ENCODE measurements at places on chromosomes 6 and 20.

- peak; percentile 86 for DNase-seq
These were observed 26.5 kb upstream of the RNF24 start for GRCh38 chr20:4041748-4042411.

- no peak for DNase-seq
These were observed 259.9 kb upstream of the MARCKS start for GRCh38 chr6:113597231-113597583.

GRCh38 chr6:107066697-107067659 lies 39.0 kb downstream of the MTRES1 start:
- DNase-seq: peak; percentile 29

DNA sequence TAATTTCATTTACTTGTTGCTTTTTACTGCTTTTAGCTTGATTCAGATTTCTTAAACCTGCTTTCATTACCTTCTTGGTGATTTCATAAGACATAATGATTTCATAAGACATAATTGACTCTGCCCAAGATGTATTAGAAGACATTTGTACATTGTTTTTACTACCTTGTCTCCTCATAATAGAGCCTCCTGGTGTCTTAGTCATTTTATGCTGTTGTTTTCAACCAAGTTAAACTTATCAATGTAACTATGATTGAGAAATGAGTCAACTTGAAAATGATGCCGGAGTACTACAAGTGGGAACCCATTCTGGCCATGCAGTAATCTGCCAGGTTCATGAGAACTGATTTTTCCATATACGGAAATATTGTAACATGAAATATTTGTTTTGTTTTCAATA lies 573.6 kb downstream of the MMUT start:
- DNase-seq: no peak

DNA sequence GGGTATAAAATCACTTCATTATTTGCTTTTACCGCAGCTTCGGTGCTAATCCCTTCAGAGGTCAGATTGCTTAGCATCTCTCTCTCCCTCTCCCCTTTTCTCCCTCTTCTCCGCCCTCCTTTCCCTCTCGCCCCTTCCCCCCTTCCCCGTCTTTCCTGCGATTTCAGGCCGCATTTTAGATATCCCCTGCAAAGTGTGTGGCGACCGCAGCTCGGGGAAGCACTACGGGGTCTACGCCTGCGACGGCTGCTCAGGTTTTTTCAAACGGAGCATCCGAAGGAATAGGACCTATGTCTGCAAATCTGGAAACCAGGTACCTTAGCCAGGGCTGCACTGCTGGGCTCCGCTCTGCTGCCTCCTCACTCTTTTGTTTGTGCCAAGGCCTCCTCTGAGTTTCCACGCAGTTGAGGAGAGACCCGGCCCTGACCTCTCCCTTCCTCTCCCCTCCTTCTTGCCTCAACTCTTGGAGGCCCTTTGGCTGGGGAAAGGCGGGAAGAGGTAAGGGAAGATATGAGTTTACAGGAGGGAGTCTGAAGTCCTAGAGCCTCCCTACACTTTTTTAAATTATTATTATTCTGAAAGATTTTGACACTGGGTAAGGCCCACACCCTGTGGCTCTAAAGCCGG lies 5.6 kb downstream of the NR2E1 start:
- no peak for DNase-seq

- DNase-seq: no peak
These were observed 11.3 kb upstream of the ZNF335 start for GRCh38 chr20:45983279-45983743.

GRCh38 chr6:2560917-2561698 lies 189.6 kb downstream of the MYLK4 start:
- no peak for DNase-seq

DNA sequence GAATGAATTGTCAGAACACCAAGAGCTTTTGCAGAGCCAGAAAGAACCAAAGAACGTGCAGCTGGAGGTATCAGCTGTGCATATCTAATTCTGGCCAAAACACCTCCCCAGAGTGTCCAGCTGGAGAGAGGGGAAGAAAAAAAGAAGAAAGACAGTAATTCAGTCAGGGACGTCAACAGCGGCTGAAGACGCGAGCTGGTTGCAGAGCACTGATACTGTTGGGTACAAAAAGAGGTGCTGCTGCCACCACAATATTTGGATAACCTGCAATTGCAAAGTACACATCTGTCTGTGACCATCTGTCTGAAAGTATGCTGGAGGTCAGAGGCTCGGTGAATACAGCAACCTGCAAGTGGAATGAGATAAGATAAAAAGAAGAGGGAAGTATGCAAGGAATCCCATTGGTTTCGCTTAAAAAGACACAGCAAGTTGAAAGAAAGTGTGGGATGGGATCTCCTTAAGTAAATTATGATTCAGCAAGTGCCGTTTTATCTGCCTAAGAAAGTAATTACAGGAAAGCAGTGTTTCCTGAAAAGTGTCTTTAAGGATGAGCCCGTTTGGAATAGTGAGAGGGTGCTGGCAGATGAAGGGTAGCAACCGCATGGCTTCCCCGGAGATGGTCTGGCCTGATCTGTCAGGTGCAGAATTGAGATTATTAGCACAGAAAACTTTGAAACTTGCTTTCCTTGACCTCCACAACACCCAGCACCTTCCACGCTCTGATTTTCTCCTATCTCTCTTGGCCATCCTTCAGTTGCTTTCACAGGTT lies 189.9 kb upstream of the PRDM1 start:
- DNase-seq: no peak

- no peak for DNase-seq
These were observed 131.6 kb upstream of the TAB2 start for GRCh38 chr6:149185799-149186357.

- no peak for DNase-seq
These were observed 522 bp upstream of the EPB41L1 start for GRCh38 chr20:36153736-36154699.

DNA sequence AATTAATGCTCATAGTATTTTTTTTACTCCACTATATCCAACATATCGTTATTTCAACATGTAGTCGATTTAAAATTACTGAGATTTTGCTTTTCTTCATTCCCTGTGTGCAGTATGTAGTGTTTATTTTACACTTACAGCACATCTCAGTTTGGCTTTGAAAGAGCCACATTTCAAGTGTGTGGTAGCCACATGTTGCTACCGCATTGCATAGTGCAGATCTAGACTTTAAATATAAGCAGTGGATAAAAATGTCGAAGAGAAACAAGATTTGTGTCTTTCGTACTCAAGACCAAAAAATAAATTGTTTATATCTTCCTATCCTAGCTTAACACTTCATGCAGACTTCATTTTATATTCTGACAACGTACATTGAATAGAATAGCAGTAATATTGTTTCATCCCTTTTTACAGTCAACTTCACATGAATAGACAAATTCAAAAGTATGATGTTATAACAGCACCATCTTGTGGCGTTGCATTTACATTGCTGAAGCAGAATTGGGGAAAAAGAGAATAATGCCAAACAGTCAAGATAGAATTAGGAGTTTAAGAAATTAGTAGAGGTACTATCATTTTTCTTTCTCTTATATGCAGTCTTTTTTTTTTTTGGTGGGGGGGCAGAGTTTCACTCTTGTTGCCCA lies 29.9 kb downstream of the FBXO5 start:
- DNase-seq: peak; percentile 14

DNA sequence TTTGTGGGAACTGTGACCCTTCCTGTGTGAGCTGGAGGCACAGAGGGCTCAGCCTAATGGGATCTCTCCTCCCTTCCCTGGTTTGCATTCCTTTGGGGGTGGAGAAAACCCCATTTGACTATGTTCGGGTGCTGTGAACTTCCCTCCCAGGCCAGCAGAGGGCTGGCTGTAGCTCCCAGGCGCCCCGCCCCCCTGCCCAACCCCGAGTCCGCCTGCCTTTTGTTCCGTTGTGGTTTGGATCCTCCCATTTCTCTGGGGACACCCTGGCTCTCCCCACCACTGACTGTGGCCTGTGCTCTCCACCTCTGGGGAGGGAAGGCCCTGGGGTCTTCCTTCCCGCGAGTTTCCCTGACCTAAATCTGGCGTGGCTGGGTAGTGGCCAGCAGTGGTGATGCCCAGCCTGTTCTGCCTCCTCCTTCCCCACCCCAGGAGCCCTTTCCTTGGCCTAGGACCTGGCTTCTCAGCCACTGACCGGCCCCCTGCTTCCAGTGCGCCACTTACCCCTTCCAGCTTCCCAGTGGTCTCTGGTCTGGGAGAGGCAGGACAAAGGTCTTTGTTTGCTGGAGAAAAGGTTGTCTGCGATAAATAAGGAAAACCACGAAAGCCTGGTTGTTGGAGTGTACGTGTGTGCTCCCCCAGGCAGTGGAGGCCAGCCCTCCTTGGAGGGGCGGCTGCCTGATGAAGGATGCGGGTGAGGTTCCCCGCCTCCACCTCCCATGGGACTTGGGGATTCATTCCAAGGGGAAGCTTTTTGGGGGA lies 4.9 kb downstream of the VEGFA start:
- DNase-seq: peak; percentile 33

DNA sequence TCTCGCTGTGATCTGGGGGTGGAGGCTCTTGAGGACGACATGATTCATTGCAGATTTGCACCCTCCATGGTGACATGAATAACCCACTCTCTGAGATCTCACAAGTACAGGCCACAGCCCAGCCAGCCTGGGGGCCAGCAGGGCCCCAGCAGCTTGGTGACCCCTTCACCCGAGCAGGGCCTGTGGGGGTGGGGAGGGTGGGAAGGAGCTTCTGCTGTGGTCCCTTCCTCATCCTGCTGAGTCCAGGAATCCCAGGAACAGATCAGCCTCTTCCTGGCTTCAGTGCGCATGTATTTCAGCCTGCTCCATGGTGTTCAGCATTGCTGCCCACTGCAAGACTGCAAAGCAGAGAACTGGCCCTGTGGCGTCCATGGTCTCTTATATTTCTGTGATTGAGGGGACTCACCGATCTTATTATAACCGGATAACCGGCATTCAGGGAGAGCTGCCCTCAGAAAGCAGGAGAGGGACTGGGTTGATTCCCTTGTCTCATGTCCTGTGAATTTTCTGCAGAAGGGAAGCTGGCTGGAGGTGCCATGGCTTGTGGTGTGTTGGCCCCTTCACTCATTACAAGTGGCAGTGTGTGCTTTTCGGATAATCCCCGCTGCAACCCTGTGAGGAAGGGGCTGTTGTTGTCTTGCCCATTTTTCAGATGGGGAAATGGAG lies 118.8 kb upstream of the FRMD1 start:
- no peak for DNase-seq

DNA sequence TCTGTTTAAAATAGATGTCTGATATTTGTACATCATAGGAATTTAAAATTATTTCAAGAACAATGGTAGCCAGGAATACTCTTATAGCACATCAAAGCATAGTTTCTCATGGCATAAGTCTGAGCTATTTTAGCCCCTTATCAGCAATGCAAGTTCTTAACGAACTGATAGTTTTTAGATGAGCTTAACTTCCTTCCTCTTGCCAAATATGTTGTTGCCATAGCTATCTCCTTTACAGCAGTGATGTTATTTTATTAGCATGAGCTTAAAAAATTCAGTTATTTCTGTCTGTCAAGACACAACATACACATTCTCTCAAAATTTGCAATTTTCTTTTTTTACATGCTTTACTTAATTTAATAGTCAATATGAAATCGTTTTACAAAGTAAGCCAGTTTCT lies 867.2 kb downstream of the PHF3 start:
- DNase-seq: no peak

DNA sequence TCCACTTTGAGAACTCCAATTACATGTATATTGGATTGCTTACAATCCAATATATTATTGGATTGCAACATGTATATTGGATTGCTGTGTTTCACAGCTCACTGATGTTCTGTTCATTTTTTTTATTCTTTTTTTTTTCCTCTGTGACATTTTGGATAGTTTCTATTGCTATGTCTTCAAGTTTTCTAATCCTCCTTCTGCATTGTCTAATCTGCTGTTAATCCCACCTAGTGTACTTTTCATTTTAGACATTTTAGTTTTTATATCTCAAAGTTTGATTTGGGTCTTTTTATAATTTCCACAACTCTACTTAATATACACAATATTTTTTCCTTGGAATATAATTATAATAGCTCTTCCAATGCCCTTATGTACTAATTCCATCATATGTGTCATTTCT lies 34.5 kb downstream of the CNBD2 start:
- no peak for DNase-seq

DNA sequence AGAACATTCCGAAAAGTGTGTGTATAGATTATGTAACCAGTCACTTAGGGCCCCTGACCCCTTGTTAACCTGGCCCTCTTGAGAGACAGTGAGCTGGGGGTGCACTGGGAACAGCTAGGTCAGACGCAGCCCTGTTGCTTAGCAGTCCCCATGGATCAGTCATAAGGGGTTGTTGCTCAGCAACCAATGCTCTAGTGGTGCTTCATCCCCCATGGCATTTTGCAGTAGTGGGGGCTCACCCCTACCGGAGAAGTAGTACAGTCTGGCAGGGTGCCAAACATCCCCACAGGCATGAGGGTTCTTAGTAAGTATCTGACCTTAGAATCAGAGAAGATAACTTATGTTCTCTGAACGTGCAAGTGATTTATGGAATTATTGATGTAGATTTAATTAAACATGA lies 12.3 kb downstream of the PKIB start:
- DNase-seq: no peak

DNA sequence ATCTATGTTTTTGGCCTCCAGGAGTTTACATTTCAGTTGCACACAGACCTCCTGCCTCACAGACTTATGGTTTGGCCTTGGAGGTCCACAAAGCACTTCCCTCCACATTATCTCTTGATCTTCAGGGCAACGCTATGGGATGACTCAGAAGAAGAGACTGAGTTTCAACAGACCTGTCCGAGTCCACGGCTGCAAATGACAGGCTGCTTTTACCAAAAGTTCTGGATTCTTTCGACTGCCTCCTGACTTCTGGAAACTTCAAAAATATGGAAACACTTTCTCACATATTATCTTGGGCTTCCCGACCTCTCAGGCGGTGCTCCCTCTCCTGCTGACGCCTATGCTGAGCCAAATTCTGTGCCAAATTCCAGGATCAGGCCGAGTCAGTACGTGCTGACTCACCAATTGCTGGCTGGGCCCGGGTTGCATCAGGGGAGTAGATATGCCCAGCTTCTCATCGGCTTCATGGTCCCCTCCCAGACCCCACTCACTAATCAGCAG lies 190.2 kb downstream of the BMP7 start:
- peak; percentile 66 for DNase-seq

DNA sequence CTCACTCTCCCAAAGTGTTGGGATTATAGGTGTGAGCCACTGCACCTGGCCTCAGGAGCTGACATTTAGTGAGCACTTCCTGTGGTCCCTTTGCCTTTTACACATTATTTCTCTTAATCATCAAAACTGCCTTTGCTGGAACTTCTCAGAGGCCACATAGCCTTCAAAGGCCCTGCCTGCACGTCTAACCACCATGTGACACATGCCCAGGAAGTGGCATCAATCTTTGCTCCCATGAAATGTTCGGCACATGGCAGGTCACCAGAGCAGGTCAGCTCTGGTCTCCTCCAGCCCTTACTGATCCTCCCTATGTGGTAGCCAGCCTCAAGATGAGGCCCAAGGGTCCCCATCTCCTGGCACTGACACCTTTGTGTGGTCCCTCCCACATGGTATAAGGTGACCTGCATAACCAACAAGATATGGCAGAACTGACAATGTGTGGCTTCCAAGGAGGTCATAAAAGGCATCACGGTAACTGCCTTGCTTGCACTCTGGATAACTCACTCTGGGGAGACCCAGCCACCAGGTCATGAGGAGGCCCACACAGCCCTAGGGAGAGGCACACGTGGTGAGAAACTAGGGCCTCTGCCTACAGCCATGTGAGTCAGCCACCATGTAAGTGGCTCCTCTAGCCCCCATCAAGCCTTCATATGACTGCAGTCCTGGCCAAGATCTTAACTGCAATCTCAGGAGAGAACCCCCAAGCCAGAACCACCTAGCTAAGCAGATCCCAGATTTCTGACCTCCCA lies 28.8 kb upstream of the HMGA1 start:
- no peak for DNase-seq
